ENCODE measurements at places on chromosomes 11 and 22. TPM values are rescaled to one million over a fixed set of nuclear protein-coding genes. Genes with fewer than 3 reads are reported as not detected.

The WNT11 gene
- 0.08 TPM for total RNA-seq

The TSGA10IP gene
- total RNA-seq = not detected

The TTLL8 gene
- not detected for total RNA-seq

DNA sequence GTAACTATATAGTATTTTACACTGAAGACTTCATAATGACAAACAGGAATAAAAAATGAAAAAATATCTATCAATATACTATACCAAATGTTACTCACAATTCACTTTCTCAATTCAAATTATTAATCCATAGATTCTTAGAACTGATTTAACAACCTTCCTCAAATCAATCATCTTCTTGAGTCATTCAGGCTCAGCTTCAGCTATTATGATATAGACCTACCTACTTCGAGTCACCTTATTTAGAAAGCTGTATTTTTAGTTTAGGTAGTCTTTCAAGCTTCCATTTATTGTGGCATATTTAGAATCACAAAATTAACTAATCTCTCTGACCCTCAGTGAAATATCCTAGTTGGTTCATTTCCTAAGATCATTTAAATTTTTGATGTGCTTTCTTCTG is 8.2 kb downstream of the CREBZF start:
- ATAC-seq = no peak

DNA sequence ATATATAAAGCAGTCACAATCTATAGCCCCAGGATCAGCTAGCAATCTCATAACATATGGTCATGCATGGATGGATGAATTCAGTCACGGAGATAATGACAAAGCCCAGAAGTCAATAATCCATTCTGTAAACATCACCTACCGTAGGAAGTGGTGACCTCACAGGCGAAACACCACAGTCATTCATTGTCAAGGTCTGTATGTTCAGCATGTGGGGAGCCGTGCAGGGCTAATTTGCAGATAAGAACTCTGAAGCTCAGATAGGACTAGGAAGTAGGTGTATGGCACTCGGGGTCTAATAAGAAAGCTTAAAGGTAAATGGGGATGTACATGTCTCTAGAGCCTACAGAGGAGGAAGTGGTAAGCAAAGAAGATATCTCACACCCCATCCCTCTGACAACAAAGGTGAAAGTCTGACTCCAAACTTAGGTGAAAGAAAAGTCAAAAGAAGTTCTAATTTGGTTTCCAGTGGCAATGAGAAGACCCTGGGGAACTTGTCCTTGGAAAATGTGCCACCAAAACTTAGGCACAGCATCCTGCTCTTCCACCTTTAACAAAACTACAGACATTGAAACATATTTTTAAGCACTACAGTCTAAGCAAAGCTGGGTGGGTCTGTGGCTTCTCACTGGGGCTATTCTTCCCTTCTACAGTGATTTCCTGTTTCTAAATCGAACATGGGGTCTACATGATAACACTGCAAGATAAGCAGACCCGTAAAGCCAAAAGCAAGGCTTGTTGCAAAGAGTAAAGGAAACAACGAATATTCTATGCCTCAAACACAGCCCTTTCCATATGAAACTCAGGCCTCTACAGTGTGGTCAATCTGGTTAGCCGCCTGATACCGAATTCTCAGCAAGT is 5.2 kb downstream of the CRTAM start:
- ATAC-seq = peak; percentile 56

- ATAC-seq = no peak
Measured at GRCh38 chr11:57786436-57786835, 24.8 kb downstream of the CTNND1 start.

DNA sequence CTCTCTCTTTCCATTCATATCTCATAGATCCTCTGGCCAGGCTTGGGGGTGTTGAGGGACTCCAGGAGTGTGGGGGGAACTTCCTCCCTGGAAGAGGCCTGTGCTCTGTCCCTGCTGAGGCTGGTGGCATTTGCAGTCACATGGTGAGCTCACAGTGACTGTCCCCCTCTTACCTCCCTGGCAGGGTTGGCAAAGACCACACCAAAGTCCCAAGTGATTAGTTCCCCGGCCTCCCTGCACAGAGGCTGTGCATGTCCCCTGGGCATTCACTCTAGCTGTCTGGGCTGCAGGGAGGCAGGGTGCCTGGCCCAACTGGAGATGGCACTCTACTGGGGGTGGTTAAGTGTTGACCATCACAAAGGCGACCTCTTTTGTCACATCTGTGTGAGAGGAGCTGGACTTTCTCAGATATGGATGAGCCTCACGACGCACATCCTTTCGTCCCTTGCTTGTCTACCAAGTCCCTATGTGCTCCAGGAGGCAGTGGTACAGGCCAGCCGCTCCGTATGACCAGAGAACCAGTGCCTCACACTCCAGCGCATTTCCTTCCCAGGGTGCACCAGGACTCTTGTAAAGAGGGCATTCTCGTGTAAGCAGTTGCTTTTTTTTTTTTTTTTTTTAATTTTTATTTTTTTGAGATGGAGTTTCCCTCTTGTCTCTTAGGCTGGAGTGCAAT is 8.8 kb downstream of the TANGO2 start:
- no peak for ATAC-seq

The OR52K2 gene
- total RNA-seq = not detected

GRCh38 chr11:85663753-85664614 is 945 bp downstream of the CREBZF start:
- ATAC-seq = peak; percentile 71

DNA sequence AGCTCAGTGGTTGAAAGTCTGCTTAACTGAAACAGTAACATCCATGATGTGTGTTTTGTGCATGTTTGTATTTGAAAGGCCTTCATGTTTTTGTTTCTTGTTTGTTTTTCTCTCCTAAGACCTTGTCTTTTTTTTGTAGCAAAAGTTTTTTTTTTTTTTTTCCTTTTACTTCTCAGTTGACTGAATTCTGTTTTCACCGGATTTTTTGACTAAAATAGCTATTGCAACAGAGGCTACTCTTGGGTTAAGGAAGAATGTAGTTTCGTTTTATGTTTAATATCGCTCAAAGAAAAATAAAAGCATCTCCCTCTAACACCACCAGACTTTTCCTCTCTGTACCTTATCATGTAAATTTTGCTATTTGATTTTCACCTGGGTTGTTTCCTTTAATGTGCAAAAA is 15.1 kb downstream of the APOL6 start:
- ATAC-seq = no peak

- no peak for ATAC-seq
Measured at GRCh38 chr22:30728826-30729225, 34.2 kb downstream of the OSBP2 start.

GRCh38 chr11:107218123-107219013 is 200.1 kb upstream of the GUCY1A2 start:
- no peak for ATAC-seq

The PANX3 gene
- total RNA-seq = not detected

DNA sequence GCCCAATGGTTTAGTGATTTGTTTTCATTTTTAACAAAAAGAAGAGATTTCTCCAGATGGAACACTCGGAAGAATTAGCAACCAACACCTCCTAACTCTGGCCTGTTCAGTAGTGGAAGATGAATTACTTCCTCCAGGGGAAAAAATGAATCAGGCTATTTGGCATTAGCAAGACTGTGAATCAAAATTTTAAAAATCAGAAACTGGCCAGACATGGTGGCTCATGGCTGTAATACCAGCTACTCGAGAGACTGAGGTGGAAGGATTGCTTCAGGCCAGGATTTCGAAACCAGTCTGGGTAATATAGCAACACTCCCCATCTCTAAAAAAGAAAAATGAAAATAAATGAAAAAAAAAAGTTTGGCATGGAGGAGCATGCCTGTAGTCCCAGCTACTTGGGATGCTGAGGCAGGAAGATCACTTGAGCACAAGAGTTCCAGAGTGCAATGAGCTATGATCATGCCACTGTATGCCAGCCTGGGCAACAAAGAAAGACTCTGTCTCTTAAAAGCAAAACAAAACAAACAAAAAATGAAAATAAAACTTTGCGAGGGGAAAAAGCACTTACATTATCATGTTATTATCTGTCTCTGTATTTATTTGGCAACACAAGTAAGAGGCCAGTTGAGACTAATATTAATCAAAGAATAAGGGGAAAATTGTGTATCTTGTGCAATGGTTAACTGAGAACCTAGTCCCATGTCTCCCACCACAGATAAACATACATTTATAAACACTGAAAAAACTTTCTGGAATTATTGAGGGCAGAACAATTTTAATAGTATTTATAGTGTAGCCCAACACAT is 796.3 kb upstream of the ANO3 start:
- peak; percentile 51 for ATAC-seq

DNA sequence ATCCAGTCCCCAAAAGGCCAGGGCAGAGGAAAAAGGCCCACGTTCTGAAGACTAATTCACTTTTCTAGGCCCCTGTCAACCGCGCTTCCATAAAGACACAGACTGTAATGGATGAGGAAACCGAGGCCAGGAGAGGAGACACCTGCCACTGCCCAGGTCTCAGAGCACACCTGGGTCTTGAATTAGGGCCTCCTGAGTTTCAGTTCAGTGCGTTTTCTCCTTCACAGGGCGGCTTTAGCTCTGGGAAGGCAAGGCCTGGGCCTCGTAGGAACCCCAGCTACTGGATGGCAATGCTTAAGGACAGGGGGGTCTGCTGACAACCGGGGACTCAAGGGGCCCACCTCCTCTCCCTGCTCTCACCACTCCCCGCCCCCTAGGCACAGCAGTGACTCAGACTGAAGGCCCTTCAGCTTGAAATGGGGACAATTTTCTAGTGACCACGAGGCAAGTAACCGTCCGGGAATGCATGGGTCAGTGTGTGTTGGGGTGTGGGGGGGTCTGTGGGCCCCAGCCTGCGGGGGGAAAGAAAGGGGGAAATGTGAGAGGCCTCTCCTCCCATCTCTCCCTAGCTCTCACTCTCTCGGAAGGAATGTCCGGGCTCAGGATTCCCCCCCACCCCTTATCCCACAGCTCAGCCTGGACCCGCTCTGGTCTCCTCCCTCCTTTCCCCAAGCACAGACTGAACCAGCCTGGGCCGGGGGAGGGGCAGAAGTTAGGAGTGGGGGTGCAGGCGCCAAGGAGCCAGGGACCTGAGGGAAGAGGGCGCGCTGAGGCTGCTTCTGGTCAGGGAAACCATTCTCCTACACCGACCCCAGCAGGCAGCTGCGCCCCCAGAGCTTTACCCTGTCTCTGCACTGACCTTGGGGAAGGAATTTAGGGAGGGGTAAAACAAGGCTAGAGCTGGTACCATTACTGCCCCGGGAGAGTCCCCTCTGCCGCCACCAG is 17.2 kb downstream of the CREB3L1 start:
- no peak for ATAC-seq

GRCh38 chr22:44758344-44758973 is 6.1 kb downstream of the ARHGAP8 start:
- ATAC-seq = peak; percentile 21

- no peak for ATAC-seq
Measured at GRCh38 chr11:112033902-112034301, 8.7 kb downstream of the DLAT start.

The SAAL1 gene
- total RNA-seq = 10.4 TPM

DNA sequence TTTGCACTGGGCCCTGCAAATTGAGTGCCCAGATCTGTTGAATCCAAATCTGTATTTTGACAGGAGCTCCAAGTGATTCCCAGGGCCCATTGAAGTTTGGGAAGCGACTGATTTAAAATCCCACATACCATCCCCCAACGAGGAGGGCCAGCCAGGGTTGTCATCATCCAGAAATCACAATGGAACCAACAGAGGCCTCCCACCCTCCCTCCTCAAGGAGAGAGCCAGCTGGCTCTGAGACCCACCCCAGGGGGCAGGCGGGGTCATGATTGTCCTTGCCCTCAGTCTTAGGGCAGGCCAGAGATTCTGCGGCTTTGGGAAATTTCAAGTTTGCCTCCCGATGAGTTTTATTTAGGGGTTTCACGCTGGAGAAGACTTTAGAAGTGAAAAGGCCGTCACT is 358.2 kb downstream of the MN1 start:
- no peak for ATAC-seq

- no peak for ATAC-seq
Measured at GRCh38 chr22:49269928-49270327, 557.7 kb downstream of the BRD1 start.

The ELMOD1 gene
- not detected for total RNA-seq

DNA sequence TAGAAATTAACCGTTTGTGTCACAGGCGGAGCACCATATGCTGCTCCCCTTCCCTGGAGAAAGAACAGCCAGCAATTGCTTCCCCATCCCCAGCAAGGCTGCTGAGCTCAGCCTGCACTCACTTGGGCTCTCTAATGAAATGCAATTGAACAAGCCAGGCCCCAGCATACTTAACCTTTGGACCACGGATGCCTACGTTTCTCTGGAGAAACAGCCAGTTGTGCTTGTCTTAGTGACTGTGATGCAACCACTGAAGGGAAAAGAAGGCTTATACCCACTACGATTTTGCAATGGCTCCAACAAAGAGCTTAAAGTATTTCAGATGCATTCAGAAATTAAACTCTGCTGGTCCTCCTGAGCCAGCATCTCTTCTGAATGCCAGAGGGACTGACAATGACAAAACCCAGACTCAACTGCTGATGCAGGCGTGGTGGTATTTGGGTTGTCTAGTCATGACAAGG is 51.3 kb upstream of the SESN3 start:
- no peak for ATAC-seq

The NRXN2 gene
- 0.12 TPM for total RNA-seq

DNA sequence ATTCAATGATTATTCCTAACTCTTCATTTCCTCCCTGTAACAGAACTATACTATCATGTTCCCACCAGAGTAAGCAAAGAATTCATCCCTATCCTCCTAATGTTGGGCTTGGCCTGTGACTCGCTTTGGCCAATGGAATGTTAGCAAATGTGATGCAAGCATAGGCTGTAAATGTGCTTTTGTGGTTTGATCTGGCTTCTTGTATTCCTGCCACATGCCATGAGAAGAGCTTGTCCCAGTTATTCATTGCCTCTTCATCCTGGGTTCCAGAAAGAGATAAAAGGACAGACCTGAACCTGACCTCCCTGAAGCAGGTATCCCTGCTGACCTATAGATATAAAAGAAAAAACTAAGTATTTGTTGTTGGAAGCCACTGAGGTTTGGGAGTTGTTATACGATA is 51.0 kb downstream of the SYTL2 start:
- no peak for ATAC-seq

- no peak for ATAC-seq
Measured at GRCh38 chr11:134646561-134646960, 234.5 kb upstream of the B3GAT1 start.

GRCh38 chr22:22171357-22172218 is 73.0 kb upstream of the VPREB1 start:
- ATAC-seq = no peak

GRCh38 chr11:78426845-78427244 is 9.2 kb upstream of the GAB2 start:
- ATAC-seq = no peak

GRCh38 chr11:46240861-46241260 is 36.6 kb upstream of the CREB3L1 start:
- no peak for ATAC-seq

The SIK2 gene
- total RNA-seq = 6.8 TPM

DNA sequence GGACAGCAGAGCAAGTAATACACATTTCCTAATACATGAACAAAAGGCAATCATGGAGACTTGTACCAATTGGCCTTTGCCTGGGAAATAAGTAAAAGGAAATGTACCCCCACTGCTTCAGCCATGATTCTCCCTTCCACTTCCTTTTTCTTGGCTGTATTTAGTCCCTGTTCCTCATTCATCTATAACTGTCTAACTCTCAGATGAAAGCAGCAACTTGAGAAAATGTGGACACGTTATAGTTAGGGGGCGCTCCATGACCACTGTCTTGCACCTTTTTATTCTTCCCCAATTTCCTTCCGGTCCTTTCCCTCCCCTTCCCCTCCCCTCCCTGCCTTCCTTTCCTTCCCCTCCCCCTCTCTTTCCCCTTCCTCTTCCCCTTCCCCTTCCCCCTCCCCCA is 61.3 kb upstream of the BARX2 start:
- no peak for ATAC-seq

The TUBA8 gene
- 0.68 TPM for total RNA-seq

The CCDC188 gene
- total RNA-seq = 0.44 TPM
